ENCODE measurements at places on chromosomes 7 and 10. TPM values are rescaled to one million over a fixed set of nuclear protein-coding genes. Genes with fewer than 3 reads are reported as not detected.

The KCNH2 gene
- 0.87 TPM for total RNA-seq

GRCh38 chr7:23067271-23067670 is 38.3 kb upstream of the KLHL7 start:
- no peak for DNase-seq

DNA sequence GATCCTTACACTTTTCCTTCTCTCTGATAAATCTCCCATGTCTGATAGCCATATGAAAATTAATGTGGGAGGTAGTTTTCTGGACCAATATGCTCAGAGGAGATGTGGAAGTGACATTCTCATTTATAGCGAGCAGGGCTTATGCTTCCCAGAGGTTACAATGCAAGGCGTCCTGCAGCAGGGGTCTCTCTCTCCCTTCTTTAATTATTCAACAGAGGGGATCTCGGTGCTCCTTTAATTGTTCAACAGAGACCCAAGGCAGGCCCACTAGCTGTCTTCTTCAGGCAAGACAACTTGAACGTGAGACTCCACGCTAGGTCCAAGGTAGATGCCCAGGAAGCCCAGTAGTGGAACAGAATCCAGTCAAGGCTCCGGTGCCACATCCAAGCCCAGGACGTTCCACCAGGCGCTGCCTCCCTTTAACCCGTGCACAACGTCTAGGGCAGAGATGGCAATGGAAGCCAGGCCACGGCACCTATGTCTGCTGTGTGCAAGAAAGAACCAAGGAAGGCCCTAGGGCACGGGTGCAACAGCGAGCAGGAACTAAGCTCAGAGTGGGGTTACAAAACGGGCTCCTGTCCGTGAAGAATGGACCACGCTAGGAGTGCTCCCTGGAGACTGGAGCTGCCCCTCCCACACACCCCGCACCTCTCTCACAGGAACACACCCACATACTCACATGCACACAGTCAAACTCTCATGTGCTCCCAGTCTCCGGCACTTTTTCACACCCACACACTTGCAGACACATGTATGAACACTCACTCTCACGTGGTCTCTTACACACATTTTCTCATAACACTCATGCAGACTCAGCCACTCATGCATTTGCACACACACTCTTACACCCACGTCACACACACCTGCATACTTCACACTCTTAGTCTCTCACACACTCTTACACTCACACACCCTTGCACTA is 230.4 kb downstream of the TNS3 start:
- no peak for DNase-seq

- DNase-seq: no peak
Measured at GRCh38 chr10:26503911-26504310, 65.8 kb downstream of the APBB1IP start.

DNA sequence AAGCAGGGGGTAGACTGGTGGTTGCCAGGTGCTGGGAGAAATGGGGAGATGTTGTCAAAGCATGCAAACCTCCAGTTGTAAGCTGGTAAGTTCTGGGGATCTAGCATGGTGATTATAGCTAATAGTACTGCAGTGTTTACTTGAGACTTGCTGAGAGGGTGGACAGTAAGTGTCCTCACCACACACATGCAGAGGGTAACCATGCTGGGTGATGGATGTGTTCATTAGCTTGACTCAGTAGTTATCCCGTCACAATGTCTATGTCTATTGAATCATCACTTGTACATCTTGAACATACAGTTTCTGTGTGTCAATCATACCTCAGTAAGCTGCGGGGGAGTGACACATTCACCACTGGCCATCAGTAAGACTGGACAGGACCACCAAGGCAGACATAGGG is 42.1 kb downstream of the GSDME start:
- no peak for DNase-seq

DNA sequence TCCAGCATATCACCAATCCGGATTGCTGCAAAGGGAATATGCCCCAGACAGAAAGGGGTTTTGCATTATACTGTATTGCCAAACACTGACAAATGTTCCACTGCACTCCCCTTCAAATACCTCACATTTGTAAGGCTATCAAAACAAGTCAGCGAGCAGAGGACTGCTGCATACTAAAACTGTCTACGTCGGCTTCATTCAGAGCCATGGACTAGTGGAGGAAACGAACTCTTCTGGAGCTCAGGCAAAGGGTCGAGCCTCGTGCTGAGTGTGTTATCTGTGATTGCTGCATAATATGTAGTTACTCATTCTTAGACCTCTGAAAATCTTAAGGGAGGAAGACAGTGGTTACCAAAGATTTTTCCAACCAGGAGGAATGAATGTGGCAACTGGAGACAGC is 200.2 kb downstream of the DYNC1I1 start:
- no peak for DNase-seq

GRCh38 chr10:125190946-125191345 is 30.6 kb upstream of the CTBP2 start:
- DNase-seq: no peak
